ENCODE measurements at places on chromosomes 13 and 19.

GRCh38 chr19:18710996-18711751 is 27.7 kb downstream of the CRTC1 start:
- DNase-seq = no peak

- DNase-seq = no peak
Observed at GRCh38 chr13:110816500-110816899, 98.4 kb downstream of the ANKRD10 start.

DNA sequence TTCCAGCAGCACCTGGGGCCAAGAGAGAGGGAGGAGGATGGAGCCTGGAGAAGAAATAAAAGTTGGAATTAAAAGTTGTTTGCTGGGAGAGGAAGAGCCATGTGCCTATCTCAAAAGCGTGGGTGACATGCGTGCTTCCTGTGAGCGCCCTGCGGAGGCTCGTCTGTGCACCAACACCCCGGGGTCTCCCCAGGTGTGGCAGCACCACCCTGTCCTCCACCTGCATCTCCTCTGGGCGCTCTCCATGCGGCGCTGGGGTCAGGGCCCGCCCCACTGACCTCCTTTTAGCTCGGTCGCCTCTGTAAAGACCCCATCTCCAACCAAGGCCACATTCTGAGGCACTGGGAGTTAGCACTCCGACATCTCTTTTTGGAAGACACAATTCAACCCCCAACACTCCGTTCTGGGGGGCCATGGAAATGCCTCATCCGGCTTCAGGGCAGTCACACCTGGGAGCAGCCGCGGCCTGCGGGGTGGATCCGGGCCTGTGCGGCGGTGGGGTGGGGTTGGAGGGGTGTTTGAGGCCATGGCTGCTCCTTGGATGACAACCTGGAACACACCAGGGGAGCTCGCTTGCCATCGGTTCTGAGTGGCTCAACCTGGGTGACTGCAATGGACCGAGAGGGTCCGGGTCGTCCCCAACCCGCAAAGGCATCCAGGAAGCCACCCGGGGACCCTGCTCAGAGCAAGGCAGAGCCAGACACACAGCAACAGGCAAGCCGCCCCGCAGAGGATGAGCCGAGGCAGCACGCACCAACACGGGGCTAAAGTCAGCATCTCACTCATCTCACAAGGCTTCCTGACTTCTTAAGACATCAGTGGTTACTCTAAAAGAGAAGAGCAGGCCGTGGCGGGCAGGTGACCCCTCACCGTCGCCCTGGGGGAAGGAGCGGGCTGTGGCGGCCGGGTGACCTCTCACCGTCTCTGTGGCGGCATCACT is 79.4 kb upstream of the MCF2L start:
- DNase-seq = no peak

DNA sequence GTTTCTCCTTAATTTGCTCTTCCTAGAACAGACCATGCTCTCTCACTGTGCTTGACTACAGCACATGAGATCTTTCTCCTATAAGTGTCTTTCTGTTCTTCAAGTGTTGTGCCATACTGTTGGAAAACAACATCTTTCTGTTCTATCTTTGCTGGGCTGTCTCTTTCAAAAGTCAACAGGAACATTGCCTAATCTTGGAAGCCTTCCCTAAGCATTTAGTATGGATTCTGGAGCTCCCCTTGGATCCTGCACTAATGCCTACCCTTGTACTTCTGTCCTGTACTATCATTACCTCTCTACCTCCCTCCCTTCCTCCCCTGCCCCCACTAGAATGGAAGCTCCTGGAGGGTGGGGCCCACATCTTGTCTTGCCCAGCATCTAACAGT is 26.8 kb downstream of the STARD13 start:
- no peak for DNase-seq

DNA sequence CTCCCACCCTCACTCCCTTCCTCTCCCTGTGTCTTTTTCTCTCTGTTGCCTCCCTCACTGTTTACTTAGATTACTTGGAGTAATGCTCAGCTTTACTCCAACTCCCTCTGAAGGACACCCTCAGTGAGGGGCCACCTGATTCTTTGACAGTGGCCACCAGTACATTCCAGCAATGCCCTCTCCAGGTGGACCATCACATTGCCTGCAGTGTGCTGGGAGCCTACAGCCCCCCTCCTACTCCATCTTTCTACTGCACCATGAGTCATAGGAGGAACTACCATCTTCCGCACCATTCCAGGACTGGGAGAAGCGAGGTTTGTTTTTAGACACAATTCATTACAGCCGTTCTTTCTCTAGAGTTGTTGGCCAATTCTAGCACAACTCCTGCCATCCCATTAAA is 96.6 kb upstream of the POSTN start:
- no peak for DNase-seq

- peak; percentile 64 for DNase-seq
Observed at GRCh38 chr13:22735011-22735995, 445.5 kb upstream of the SGCG start.

- DNase-seq = no peak
Observed at GRCh38 chr19:5947435-5947834, 30.5 kb downstream of the RANBP3 start.

GRCh38 chr13:22175815-22176214 is 504.9 kb downstream of the FGF9 start:
- DNase-seq = no peak

GRCh38 chr13:99792079-99792921 is 179.3 kb downstream of the ZIC5 start:
- no peak for DNase-seq

- no peak for DNase-seq
Observed at GRCh38 chr13:25217023-25217885, 45.2 kb upstream of the AMER2 start.

DNA sequence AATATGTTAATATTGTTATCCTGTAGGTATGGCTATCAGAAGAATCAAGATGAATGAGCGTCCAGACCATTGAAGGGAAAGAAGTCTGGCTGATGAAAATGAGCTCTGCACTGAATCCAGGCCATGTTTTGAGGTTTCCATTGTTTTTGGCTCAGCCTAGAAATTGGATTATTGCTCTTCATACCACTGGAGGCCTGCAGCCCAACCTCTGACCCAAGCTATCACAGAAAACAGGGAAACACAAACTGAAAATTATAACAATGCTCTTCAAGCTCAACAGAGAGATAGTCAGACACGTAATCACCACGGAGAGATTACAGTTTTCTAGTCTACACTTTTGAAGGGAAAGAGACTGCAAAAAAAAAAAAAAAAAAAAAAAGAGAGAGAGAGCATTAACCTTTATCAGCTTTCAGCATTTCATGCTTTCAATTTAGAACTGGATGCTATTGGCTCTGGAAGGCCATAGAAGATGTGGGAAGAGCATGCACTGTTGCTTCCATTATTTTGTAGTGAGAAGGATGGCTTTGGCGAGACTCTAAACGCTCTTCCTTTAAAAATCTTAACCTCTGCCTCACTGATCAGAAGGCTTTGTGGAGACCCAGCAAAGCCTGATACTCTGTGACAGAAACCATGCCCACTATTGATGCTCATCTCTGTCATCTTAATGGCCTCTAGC is 10.8 kb downstream of the EDNRB start:
- DNase-seq = no peak

GRCh38 chr13:111242585-111242984 is 77.9 kb upstream of the TEX29 start:
- DNase-seq = no peak

DNA sequence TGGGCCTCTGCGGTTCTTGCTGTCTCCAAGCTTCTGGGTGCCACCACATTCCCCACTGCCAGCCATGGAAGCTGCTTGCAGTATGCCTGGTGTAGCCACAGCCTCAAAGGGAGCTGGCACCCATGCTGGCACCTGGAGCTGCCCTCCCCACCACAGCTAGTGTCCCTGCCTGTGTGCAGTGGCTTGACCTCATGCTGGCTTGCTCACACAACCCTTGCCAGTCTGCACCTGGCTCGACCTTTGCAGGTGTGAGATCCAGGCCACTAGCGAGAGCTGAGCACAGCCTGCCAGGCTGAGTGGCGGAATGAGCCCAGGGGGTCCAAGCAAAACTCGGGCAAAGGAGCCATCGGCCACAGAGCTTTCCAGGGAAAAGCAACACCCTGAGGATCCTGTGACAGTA is 236.7 kb upstream of the CSNK1A1L start:
- DNase-seq = no peak

DNA sequence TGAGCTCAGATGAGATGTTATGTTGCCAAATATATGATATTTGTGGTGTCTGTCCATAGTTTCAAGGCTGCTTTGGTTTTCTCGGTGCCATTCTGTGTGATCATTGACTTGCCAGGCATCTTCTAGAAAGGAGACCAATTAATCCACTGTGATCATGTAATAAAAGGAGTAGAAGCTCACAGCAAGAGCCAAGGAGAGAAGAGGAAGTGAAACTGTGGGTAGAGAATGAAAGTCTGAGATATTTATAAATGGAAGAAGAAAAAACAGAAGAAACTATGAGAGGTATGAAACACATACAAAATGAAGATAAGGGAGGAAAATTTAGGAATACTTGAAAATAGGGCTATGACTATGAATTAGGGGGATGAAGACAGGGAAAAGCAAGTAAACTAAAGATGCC is 11.1 kb upstream of the ZNF613 start:
- no peak for DNase-seq

DNA sequence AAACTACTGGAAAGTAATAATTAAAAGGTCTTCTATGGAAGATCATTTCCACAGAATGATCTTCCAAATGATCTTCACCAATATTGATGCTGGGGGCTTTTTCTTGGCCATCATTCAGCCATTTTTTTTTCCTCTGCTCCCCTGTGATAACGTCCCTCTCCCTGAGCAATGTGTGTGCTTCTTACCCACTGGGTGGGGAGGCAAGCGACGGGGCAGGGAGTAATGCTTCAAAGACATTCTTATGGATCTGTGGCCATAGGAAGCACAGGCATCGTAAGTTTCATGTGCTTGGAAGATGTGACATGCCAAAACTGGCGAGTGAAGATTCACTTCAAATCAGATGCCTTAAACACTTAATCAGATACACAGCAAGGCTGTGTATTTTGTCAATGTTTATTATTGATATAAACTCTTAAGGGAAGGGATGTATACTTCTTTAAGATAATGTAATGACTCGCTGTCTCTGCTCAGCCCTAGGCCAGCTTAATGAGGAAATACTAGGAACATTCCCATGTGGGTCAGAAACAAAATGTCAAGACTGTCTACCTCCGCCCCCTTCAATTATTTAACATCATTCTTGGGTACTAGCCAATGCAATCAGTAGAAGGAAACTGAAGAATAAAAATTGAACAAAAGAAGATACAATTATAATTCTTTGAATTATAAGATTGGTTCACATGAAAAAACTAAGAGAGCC is 34.1 kb upstream of the SERPINE3 start:
- no peak for DNase-seq

- DNase-seq = peak; percentile 89
Observed at GRCh38 chr19:1102407-1103131, 1.2 kb upstream of the GPX4 start.

DNA sequence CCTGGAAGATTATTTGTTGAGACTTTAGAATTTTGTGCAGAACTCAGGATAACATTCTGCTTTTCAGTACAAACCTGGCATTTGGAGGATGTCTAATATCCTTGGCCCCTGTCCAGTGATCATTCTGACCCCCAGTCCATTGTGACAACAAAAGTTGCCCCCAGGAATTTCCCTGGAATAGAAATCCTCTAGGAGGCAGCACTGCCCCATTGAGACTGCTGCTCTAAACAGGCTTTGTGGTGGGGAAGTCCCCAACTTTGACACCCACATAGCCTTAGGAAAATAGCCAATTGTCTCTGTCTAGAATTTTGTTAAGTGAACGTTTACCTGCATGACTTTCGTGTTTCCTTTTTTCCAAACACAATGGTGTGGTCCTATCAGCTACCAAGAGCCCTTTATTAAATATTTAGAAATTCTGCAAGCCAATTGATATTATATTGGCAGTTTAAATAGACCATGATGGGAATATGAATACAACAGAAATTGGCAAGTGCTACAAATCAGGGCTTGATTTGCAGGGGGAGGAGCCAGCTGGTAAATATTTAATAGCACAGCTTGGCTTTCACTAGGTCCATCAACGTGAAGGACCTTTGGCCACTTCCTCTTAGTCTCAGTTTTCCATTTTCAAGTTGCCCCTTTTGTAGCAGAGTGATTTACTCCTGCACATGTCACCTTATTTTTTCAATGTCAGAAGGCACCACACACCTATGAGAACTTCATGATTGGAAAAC is 451.7 kb downstream of the EFNB2 start:
- DNase-seq = peak; percentile 52

GRCh38 chr13:80508031-80508430 is 167.1 kb upstream of the SPRY2 start:
- no peak for DNase-seq
